ENCODE measurements at places on chromosomes 4 and X.

- no peak for DNase-seq
Measured at GRCh38 chrX:29640106-29640505, 575.3 kb upstream of the MAGEB2 start.

DNA sequence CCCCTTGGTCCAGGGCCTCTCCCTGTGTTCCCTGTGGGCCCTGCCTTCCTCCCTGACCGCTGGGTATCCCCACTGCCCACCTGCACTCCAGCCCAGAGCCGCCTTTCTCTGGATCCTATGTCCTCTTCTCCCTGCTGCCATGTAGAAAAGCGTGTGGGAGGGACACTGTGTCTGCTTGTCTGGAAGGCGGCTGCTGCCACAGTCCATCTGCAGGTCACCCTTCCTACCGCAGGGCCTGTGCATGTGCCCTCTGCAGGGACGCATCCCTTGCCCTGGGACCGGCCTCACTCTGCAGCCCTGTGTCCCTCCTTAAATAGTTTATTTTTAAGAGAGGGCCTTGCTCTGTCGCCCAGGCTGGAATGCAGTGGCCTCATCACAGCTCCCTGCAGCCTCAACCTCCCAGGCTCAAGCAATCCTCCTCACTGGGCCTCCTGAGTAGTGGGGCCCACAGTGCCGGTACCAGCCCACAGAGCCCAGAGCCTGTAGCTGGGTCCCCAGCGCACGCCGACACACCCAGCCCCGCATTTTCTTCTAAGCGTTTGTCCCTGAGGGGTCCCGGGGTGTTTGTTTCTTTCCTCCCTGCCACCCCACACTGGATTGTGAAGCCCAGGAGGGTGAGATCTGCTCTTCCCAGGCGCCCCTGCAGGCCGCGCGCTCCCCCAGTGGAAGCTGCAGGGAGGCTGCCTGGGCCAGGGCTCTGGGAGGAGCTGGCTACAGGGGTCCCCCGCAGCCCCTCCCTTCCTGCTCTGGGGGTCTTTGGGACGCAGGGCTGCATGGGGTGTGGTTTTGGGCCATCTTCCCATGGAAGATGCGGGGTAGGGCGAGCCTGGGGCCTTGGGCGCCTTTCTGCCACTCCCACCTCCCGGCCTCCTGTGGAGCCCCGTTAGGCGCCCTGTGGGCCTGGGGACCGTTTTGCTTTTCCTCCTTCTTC, 12.8 kb upstream of the NAT8L start:
- no peak for DNase-seq

GRCh38 chr4:33184657-33185290, 2464.6 kb downstream of the PCDH7 start:
- no peak for DNase-seq

DNA sequence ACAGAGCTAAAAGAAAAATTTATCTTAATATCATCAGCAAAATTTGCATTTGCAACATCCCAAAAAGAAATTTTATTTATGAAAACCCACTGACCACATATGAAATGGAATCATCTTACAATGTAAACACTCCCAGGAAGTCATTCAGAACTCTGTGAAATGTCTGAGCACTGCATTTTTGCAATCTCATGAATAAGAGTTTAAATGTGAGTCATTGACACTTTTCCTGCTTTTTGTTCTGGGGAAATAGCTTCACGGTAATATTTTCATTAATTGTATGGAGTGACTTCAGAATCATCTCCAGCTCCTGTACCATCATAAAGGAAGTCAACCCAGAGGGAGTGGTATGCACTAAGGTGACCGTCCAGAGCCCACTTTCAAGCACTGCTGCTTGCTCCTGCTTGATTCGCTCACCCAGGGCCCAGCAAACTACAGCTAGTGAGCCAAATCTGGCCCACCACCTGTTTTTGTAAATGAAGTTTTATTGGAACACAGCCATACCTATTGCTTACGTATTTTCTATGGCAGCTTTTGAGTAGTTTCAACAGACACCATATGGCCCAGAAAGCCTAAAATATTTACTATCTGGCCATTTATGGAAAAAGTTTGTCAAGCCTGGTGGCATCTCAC, 17.2 kb downstream of the EDNRA start:
- no peak for DNase-seq

- DNase-seq: no peak
Measured at GRCh38 chr4:45518832-45519231, 605.0 kb downstream of the GABRG1 start.

- DNase-seq: no peak
Measured at GRCh38 chrX:51891821-51892551, 1.4 kb upstream of the MAGED1 start.

Data from cortex of kidney (tissue), 1 donor.